ENCODE measurements at places on chromosomes 2 and 18. TPM values are rescaled to one million over a fixed set of nuclear protein-coding genes. Genes with fewer than 3 reads are reported as not detected.

FTCDNL1 gene
- total RNA-seq, result 19.7 TPM

NOSTRIN gene
- total RNA-seq, result 7.8 TPM

STPG4 gene
- not detected for total RNA-seq

STK16 gene
- 13.4 TPM for total RNA-seq

MEP1B gene
- not detected for total RNA-seq

EGR4 gene
- not detected for total RNA-seq

FNDC4 gene
- 3.1 TPM for total RNA-seq

CRACDL gene
- 0.71 TPM for total RNA-seq

DNA sequence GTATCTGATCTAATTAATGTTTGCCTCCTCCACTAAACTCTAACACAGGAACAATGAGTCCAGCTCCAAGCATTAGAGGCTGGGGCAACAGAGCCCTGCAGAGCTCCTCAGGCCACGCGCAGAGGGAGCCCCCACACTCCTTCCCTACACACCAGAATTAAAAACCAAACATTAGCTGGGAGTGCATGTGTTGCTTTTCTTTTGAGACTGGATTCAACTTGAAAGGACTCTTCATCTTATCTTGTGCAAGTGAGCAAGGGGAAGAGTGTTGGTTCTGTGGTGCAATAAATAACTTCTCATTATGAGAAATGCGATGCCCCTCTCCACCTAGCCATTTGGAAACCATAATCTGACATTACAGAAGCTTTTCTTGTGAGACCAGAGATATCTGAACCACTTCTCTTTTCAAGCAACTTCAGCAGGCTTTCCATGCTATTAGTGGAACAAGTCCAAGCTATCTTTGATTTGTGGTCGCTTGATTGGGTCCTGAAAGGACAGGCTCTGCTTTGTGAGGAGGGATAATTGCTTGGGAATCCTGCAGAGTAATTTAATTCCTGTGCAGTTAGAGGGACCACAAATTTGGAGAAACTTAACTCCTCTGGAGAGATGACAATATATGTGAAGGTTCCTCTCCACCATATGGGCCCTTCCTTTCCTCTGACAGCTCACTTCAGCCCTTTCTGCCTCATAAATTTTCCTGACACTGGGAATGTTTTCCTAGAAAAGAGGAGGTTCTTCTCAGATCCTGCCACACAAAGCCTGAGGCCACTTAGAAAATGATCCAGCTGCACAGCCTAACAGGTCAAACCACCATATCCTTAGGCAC is 112.5 kb downstream of the ATL2 start:
- no peak overlapping the region for H3K4me3 ChIP-seq
- H3K27me3 ChIP-seq, result no peaks in the 10 kb centered on the region
- no peak for DNase-seq

DNA sequence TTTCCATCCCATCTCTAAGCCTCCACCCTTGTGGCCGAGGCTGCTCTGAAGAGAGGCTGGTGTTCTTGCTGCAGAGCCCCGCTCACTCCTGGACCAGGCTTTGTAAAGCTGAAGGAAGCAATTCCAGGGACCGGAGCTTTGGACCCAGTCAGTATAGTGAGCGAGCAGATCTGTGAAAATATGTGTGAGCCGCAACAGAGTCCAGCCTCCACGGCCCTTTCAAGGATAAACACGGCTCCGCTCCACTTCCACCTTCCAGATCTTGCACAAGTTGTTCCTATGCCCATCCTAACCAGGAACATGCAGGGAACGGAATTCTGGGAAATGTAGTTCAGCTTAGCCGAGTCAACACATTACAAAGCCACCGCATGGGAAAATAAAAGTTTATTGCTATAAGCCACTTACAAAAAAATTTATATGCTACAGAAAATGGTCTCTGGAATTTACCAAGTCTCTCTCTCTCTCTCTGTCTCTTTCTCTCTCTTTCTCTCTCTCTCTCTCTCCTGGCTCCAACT is 151.7 kb upstream of the ZNF521 start:
- DNase-seq, result peak; percentile 41
- no peaks in the 10 kb centered on the region for H3K27me3 ChIP-seq
- no peaks in the 10 kb centered on the region for H3K36me3 ChIP-seq
- H3K4me1 ChIP-seq, result no peaks in the 10 kb centered on the region
- H3K27ac ChIP-seq, result peak overlapping the region; percentile 39
- H3K4me3 ChIP-seq, result peak overlapping the region; percentile 77

DNA sequence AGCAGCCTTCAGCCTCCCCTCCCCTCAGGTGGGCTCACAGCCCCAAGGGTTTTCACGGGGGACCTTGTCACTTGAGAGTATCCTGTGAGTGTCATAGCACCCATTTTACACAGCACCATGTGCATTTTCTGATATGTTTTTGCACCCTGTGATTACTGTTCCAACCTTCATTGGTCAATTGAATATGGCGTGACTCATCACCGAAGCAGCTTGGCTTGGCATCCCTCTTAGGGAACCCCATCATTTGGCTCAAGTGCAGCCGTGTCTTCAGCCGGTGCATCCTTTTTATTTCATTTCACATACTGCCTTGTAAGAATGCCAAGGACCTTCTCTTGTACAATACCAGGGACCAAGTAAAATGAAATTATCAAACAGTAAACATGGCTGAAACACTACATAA is 57.6 kb downstream of the NPAS2 start:
- peak overlapping the region; percentile 56 for H3K27ac ChIP-seq
- no peaks in the 10 kb centered on the region for H3K27me3 ChIP-seq
- H3K4me1 ChIP-seq, result peaks cover 13% of the 10 kb centered on the region
- H3K36me3 ChIP-seq, result no peaks in the 10 kb centered on the region
- DNase-seq, result no peak

DNA sequence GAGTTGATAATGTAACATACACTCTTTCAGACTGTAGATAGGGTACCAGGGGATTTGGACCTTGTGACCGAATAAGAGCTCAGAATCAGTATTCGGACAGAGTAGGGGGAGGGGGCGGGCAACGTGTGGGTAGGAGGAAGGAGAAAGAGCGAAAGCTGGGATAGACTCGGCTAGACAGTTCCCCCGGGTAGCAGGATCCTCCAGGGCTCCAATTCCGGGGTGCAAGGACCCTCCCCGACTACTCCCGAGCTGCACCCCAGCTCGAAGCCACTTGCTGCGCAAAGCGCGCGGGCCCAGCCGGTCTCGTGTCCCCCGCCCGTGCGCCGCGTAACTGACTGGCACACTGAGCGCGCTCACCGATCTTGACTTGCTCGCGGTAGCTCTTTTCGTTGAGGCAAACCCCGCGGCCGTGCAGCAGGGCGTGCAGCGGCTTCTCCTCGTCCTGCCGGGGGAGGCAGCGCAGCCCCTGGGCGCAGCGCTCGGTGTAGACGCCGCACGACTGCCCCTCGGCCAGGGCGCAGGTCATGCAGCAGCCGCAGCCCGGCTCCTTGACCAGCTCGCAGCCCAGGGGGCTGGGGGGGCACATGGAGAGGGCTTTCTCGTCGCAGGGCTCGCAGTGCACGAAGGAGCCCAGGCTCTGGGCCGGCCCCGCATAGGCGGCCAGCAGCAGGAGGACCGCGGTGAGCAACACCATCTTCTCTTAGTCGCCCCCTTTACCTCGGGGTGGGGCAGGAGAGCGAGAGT is 1.1 kb downstream of the IGFBP5 start:
- no peaks in the 10 kb centered on the region for H3K36me3 ChIP-seq
- no peaks in the 10 kb centered on the region for H3K27me3 ChIP-seq
- H3K27ac ChIP-seq, result peak overlapping the region; percentile 95
- peak; percentile 78 for DNase-seq

DNA sequence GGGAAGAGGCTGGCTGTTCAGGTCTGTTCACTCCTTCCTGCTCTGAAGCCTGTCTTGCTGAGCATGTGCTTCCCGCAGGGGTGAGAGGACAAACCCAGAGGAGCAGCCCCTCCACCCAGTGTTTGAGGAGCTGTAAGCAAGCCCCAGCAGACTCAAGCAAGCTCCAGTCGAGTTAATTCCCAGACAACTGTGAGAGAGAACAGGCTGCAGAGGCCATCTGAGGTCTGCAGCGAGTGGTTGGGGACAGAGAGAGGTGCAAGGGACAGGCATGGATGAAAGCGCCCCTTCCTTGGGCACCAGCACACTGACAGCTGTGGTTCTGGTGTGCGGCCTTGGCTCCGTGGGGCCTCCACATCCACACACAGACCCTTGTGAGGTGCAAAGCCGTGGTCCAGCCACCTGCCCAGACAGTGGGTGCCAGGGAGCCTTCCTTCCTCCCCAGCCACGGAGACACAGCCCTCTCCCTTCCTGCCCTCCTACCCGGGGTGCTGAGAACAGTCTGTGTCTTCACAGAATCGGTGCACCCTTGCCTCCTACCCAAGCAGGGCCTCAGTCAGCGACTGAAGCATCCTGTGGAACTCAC is 36.2 kb downstream of the MAL start:
- H3K27me3 ChIP-seq, result peaks cover 2% of the 10 kb centered on the region
- H3K36me3 ChIP-seq, result no peaks in the 10 kb centered on the region
- no peak overlapping the region for H3K4me3 ChIP-seq
- no peak overlapping the region for H3K27ac ChIP-seq
- no peak for DNase-seq
- H3K4me1 ChIP-seq, result no peaks in the 10 kb centered on the region

DNA sequence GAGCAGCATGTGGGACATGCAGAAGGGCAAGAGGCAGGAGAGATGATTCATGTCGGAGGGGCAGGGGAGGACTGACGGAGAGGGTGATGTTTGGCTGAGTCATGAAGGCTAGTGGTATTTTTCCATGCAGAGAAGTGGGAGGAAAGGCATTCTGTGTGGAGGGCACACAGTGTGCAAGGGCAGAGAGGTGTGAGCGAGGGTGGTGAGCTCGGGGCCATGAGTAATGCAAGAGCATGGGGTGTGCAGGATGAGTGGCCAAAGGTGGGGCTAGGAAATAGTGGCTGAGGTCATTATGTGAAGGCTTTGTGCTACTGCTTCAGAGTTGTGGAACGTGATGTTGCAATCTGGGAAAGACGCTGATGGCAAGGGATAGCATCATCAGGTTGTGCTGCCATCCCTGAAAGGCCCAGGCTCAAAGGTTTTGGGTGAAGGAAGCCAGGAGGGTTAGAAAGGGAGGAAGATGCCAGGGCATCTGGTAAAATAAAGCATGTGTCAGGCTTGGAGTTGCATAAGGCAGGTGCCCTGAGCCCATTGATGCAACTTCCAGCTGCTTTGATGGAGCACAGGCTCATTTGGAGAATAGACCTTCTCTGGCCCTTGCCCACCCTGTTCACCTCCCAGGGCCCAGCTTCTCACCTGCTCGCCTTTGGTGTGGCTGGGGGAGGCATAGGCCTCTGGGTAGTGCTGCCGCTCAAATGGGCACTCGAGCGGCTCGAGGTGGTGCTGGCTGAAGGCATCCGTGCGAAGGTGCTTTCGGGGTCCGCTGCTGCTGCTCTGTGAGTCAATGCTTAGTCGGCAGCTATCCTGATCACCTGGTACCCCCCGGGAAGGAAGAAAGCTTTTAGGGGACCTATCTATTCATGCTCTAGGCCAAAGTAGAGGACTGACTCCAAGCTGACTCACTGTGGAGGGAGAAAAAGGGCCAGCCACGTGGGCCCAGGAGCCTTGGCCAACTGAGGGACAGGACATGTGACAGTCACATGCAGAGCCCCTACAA is 37.5 kb downstream of the PAX8 start:
- DNase-seq, result peak; percentile 93
- no peaks in the 10 kb centered on the region for H3K36me3 ChIP-seq

GRCh38 chr2:19574778-19575260 is 216.4 kb upstream of the OSR1 start:
- H3K36me3 ChIP-seq, result no peaks in the 10 kb centered on the region
- no peak for DNase-seq
- H3K4me3 ChIP-seq, result no peak overlapping the region
- peaks cover 11% of the 10 kb centered on the region for H3K4me1 ChIP-seq
- no peak overlapping the region for H3K27ac ChIP-seq
- H3K27me3 ChIP-seq, result no peaks in the 10 kb centered on the region

GRCh38 chr18:48475635-48476549 is 62.9 kb upstream of the CTIF start:
- no peak overlapping the region for H3K4me3 ChIP-seq
- DNase-seq, result no peak
- no peaks in the 10 kb centered on the region for H3K27me3 ChIP-seq
- no peaks in the 10 kb centered on the region for H3K36me3 ChIP-seq

DNA sequence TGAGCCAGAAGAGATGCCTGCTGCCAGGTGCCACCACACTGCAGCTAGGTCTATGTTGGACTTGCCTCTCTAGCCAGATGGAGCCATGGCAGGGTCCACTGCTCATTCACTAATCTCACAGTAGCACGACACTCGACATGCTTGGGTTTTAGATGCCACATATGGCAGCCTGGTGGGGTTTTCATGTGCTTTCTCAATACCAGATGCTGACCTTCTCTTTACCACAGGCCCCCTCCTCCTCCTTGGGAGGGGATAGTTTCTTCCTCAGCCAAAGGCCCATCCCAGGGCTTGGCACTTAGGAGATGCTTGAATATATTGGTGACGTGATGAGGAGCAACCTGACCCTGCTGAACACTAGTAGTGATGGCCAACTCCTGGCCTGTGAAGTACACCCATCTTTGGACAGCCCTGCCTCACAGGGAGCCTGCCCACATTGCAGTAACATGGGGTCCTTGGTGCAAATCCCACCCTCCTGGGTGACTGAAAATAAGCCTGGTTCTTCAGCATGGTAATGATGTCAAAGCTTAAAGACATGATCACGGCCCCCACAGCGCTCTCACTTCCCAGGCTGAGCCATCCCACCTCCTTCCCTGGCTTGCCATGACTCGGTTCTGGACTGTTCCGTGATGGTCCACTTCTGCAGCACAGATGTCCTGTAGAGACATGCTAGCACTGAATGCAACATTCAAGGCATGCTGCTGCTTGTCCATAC is 227.5 kb downstream of the SH3RF3 start:
- no peak overlapping the region for H3K27ac ChIP-seq
- H3K27me3 ChIP-seq, result no peaks in the 10 kb centered on the region
- peaks cover 16% of the 10 kb centered on the region for H3K4me1 ChIP-seq
- H3K36me3 ChIP-seq, result no peaks in the 10 kb centered on the region
- no peak overlapping the region for H3K4me3 ChIP-seq

GRCh38 chr2:233468047-233468740 is 98.4 kb downstream of the USP40 start:
- no peaks in the 10 kb centered on the region for H3K27me3 ChIP-seq
- peaks cover 19% of the 10 kb centered on the region for H3K4me1 ChIP-seq

DNA sequence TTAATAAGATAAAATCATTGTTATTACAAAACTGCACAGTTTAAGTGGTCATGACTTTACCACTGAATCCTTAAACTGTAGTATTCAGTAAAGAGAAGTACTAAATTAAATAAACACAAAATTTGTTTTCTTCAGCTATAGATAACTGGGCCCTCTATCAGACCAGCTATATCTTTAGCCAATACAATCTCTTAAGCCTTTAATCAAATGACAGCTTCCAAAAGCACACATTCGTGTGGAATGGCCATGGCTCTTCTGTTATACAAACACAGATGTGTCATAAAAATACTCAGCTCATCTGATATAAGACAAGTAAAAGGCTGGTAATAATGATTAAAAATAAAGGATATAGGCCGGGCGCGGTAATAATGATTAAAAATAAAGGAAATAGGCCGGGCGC is 57.6 kb upstream of the CDKL4 start:
- H3K27me3 ChIP-seq, result no peaks in the 10 kb centered on the region
- no peaks in the 10 kb centered on the region for H3K36me3 ChIP-seq
- H3K4me1 ChIP-seq, result no peaks in the 10 kb centered on the region
- no peak overlapping the region for H3K4me3 ChIP-seq
- no peak for DNase-seq
- H3K27ac ChIP-seq, result no peak overlapping the region

- H3K4me3 ChIP-seq, result no peak overlapping the region
- no peaks in the 10 kb centered on the region for H3K4me1 ChIP-seq
- no peak overlapping the region for H3K27ac ChIP-seq
- H3K27me3 ChIP-seq, result no peaks in the 10 kb centered on the region
- H3K36me3 ChIP-seq, result no peaks in the 10 kb centered on the region
Observed at GRCh38 chr2:17578466-17578928, 38.0 kb downstream of the VSNL1 start.

All from gastrocnemius medialis (tissue), 4 donors.